ENCODE measurements at places on chromosomes 3 and 15.

GRCh38 chr3:137647179-137647578 is 116.9 kb upstream of the SOX14 start:
- DNase-seq: no peak

DNA sequence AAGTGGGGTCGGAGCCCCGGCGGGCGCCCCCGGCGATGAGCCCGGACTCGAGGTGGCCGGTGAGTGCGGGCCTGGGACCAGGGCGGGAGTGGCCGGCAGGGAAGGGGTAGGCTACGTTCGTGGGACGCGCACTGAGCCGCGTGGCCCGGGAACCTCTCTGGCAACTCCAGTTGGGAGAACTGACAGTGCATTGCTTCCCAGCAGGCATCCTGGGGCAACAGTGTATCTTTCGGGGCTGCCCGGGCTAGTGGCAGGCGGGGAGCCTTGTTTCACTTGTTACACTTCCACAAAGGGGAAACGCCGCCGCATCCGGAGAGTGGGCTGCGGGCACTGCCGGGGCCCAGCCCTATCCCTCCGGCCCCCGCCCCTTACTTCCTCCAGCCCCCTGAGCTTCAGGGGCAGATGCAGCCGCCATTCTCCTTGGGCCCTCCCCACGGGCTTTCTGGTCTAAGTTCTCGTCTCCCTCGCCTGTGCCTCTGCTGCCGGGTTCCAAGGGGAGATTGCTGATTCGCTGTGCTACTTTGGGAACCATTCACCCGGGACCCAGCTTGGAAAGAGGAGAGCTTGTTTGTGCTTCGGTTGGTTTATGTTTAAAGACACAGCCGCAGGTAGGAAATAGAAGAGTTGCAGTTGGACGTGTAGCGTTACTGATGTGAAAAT is 675 bp downstream of the BRPF1 start:
- DNase-seq: peak; percentile 43

GRCh38 chr15:72912996-72913395 is 129.4 kb upstream of the ADPGK start:
- DNase-seq: no peak

DNA sequence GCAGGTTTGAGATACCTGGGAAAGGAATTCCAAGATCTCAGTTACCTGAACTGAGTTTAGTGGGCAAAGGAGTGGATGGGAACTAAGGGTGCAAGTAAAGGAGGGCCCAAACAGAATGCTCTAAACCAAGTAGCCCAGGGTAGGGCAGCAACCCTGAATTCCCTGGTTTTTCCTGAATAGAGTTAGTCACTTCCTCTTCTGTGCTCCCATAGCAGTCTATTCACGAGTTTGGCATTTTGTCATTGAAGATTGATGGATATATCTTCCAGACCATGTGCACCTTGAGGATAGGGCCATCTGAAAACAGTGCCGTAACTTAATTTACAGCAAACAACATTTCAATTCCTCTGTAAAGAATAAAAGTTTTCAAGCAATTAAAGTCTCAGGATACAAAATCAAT is 18.5 kb upstream of the PTX3 start:
- no peak for DNase-seq

GRCh38 chr15:96341513-96342405 is 11.3 kb downstream of the NR2F2 start:
- DNase-seq: no peak

DNA sequence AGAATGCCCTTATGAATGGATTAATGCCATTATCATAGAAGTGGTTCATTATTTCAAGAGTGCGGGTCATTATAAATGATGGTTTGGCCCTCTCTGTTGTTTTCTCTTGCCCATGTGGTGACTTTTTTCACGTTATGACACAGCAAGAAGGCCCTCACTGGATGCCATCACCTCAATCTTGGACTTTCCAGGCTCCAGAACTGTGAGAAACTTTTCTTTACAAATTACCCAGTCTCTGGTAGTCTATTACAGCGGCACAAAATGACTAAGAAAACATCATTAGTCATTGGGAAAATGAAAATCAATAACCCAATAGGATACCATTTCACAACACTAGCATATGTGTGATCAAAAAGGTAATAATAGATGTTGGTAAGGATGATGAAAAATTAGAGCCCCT is 119.0 kb upstream of the LPP start:
- no peak for DNase-seq

- no peak for DNase-seq
Measured at GRCh38 chr3:141578202-141578973, 91.6 kb downstream of the RASA2 start.

DNA sequence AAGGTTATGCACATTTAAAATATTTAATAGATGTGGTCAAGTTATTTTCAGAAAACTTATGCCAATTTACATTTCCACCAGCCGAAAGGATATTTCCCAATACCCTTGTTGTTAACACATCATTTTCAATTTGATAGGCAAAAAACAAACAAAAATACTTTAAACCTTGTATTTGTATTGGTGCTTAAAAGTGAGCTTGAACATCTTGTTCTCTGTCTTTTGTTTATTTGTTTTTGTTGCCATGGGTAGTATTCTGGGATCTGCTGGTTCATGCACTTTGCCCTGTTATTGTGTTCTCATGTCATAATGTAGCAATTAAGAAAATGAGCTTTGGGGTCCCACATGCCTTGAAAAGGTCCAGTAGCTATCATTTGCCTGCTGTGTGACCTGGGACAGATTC is 191.4 kb downstream of the LRTM1 start:
- no peak for DNase-seq

- DNase-seq: no peak
Measured at GRCh38 chr3:99498550-99499234, 139.7 kb upstream of the COL8A1 start.

DNA sequence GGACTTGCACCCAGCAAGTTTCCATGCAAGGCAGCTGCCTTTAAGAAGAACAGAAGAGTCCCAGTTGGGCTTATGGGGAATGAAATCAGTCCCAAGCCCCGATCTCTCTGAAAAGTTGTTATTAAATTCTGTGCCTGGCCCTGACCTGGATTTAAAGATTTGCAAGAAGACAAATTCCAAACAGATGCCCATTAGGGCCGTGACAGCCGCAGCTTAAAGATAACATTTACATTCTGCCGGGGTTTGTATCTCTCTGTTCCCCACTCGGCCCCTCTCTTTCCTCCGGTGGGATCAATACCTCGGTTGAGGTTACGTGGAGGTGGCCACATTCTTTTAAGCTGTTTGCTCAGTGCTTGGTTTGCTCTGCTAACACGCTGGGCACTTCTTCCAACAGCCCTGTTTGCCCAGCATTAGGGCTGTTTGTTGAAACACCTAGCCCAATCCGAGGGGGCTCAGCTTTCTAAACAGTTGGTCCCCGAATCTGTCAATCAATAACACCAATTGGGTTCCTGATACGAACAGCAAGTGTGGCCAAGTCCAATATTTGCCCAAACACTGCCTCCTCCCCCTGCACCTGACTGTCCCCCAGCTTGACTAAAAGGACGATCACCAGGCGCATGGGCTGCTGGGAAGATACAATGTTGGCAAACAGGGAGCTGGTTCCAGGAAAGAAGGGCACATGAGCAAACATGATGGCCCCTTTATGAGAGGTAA is 108.6 kb downstream of the RPLP1 start:
- no peak for DNase-seq

DNA sequence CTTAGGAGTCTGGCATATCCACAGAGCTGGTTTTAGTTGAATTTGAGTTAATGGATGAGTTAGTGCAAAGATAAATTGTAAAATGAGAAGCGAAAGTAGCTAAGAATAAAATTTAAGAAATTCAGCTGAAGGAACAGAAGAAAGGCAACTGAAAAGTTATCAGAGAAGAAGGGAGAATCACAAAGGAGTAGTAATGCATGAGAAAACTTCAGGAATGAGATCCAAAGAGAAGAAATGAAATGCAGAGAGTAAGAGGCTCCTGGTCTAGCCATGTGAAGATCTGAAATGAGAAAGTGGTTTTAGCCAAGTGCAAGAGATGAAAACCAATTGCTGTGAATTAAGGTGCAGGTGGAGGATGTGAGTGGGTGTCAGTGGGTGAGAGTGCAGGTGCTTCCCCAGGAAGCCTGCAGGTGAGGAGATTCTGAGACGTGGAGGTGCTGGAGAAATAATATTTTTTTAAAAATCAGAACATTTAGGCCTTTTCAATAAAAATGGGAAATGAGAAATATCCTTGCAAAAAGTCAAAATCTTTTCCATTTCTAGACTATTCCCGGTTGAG is 18.5 kb downstream of the KBTBD8 start:
- DNase-seq: no peak

- DNase-seq: no peak
Measured at GRCh38 chr15:62777671-62778070, 264.9 kb upstream of the TPM1 start.

DNA sequence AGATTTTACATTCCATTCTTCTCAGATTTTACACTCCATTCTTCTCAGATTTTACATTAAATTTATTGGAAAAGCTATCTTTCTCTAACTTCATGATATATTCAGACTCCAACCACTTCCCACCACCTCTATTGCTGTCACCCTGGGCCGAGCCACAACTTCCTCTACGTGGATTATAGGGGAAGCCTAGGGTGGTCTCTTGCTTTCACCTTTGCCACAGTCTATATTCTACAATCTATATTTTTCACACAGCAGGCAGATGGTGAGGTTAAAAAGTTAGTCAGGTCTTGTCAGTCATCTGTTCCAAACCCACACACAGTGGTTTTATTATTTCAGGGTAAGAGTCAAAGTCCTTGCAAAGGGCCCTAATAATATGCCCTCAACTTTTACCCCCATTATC is 370.8 kb upstream of the SUCLG2 start:
- DNase-seq: no peak

DNA sequence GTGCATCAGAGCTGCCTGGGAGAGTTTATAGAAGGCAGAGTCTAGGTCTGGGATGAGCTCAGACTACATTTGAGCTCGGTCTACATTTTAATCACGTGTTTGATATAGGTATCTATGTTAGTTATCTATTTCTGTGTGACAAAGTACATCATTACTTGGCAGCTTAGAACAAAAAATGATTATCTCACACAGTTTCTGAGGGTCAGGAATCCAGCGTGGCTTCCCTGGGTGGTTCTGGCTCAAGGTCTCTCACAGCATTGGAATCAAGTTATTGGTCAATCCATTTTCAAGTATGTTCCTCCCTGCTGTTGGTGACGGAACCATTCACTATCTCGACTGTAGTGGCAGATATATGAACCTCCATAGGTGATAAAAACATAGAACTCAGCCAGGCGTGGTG is 71.7 kb downstream of the ABHD5 start:
- no peak for DNase-seq

GRCh38 chr3:95341314-95341713 is 1278.5 kb downstream of the NSUN3 start:
- DNase-seq: no peak

DNA sequence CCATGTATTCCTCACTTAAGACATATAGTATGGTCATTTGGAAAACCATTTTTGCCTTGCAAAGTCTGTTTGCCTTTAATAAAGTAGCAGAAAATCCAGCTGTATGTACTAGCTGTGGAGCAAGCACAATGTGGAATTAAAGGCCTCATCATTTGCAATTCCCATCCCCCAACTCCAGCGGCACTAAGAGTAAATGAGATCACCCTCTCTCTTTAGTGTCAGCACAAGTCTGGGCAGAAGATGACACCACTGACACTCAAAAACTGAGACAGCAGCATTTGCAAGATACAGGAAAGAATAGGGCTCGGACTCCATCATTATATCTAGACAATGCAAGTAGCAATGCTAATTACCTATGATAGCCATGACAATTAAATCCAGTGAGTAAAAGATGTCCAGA is 24.7 kb upstream of the DYNC1LI1 start:
- DNase-seq: no peak
